ENCODE measurements at places on chromosomes 5 and 9.
A peak's percentile ranks its signal among the peaks of the same experiment; 100 is the strongest.

- no peak for DNase-seq
Observed at GRCh38 chr9:94872083-94872833, 145.8 kb downstream of the AOPEP start.

DNA sequence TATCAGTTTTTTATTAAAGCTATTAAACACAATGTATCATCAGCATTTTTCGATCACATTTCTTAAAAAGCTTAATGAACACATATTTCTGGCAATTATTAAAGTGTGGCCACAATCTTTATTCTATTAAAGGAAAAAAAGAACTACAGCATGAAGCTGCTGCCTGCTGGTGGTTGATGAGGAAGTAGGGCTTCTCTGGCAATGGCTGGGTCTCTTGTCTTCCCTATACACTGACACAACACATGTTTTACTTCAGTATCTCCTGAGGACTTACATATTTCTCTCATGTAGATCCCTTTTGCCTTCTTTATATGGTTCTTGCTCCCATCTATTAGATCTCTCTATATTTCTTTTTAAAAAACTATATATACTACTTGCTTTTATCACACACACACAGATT is 590.7 kb downstream of the RAB3C start:
- no peak for DNase-seq

GRCh38 chr5:11619339-11620024 is 284.8 kb downstream of the CTNND2 start:
- no peak for DNase-seq

GRCh38 chr5:149778303-149779123 is 48.4 kb downstream of the PPARGC1B start:
- DNase-seq: no peak

- no peak for DNase-seq
Observed at GRCh38 chr5:133145436-133146170, 93.8 kb downstream of the HSPA4 start.

DNA sequence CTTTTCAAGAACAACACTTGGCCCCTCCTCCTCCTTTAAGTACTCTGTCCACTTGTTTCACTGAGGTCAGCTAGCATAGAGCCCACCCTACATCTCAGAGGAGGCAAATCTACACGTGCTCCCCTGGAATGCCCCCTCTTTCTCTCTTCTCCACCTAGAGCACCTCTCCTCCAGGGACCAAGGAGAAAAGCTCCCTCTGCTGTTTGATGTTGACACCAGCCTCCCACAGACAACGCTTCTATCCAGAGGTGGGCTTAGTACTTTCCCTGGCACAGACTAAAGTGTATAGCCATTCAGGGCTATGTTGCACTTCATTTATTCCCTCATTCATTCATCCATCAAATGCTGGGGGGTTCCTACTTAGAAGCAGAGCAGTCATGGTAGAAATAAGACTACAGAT is 68.2 kb upstream of the TAF1L start:
- no peak for DNase-seq

- DNase-seq: no peak
Observed at GRCh38 chr9:134359493-134360179, 33.4 kb downstream of the RXRA start.

DNA sequence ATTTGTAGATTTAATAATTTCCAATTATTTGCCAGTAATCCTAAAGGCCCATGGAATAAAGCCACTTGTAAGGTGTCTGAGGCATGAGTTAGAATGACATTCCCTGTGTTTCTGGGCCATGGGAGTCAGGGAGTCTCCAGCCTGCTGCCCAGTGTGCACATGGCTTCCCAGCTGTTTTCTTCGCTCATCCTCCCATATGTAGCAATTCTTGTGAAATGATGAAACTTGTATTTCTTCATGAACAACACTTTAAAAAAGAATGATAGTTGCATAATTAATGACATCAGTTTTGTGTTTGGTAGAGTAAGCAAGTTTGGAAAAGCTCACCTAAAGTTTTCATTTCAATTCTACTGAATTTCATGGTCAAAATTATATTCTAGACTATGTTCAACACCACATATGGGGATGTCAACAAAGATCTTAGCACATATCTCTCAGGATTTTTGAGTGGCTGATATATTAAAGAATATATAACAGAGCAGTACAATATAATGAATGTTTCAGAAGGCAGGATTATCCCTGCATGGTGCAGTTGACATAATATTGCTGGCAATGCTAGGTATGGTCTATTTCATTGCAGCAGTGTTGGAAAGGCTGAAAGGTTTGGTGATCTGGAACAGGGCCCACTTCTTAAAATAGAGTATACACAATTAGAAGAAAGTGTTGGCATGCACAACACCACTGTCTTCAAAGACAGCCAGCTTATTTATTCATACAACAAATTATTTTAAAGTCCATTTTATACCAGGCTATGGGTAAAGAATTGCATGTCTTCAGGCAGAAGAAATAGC is 44.7 kb downstream of the GRIN3A start:
- DNase-seq: no peak

DNA sequence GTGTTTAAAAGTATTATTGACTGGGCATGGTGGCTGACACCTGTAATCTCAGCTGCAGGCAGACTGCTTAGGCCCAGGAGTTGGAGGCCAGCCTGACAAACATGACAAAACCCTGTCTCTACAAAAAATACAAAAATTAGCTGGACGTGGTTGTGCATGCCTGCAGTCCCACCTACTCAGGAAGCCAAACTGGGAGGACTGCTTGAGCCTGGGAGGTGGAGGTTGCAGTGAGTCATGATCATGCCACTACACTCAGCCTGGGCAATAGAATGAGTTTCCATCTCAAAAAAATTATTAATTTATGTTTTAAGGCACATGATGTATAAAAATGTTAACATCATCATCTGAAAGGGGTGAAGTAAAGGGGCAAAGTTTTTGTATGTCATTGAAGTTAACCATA is 49.7 kb upstream of the FNIP1 start:
- no peak for DNase-seq

- no peak for DNase-seq
Observed at GRCh38 chr9:8622871-8623270, 823.3 kb upstream of the DMAC1 start.

GRCh38 chr9:133672503-133673257 is 36.5 kb downstream of the DBH start:
- no peak for DNase-seq

GRCh38 chr5:132692632-132692967 is 18.8 kb downstream of the IL4 start:
- no peak for DNase-seq

DNA sequence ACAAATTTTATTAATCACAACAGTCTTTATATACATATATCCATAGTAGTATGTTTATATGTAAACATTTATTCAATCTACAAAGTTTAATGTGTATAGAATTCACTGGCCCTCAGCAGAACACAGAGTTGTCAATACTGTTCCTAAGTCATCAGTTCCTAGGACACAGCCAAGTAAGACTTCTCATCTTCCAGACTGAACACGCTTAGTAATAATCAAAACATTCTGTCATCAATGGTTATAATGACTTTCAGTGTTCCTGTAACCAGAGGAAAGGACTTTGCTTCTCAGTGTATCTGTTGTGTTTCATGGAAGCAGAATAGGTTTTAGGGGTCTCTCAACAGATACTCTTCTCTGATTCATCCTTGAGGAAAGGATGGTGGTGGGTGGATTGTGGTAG is 82.2 kb downstream of the SMIM23 start:
- DNase-seq: no peak

- DNase-seq: peak; percentile 45
Observed at GRCh38 chr5:8012131-8012977, 143.4 kb downstream of the MTRR start.

DNA sequence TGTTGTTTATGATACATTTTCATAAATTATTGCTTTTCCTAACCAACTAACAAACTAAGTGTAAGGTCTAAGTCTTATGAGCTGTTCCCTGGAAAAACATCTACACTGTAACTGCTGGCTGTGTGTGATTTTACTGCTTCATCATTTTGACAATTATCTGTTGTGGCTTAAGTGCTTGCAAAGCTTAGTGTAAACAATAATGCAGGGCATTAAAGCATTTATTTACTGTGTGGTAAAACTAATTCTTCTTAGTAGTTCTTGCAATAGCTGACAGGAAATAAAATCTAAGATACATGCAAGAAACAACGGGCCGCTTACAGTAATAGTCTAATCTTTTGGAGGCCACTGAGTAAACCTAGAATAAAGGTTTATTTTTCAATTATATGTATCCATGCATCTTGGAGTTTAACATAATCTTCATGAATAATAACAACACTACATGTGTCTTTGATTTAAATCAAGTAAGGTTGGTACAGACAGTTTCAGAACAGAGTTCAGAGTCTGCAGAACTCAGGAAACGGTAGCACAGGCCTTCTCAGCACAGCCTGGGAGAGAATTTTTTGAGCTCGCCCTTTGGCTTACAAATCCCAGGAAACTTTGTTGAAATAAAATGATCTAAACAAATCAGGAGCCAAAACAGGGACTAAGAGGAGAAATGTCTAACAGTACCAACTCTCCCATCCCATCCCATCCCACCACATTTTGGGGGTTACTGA is 473.1 kb downstream of the NR2F1-AS1 start:
- no peak for DNase-seq

DNA sequence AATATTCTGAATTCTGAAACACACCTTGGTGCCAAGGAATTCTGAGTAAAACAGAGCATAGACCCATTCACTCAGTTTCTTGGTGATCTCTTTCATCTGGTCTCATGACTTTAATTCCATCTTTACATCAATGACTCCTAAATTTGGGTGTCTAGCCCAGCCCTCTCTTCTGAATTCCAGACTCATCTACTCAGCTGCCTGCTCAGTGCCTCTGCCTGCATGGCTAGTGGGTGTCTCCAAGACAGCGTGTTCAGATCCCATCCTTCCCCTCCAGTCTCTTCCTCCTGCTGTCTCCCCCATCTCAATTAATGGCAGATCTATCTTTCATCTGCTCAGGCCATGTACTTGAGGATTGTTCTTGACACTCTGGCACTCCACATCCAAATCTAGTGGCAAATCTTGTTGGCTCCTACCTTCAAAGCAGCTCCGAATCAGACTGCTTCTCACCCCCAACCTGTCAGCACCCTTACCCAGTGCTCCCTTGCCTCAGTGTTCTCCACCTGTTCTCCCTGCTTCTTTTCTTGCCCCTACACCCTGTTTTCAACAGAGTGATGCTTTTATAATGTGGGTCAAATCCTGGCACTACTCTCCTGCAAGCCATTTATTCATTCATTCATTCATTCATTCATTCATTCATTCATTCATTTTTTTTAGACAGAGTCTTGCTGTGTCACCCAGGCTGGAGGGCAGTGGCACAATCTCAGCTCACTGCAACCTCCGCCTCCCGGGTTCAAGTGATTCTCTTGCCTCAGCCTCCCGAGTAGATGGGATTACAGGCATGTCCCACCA is 5.3 kb downstream of the CAVIN4 start:
- DNase-seq: no peak

DNA sequence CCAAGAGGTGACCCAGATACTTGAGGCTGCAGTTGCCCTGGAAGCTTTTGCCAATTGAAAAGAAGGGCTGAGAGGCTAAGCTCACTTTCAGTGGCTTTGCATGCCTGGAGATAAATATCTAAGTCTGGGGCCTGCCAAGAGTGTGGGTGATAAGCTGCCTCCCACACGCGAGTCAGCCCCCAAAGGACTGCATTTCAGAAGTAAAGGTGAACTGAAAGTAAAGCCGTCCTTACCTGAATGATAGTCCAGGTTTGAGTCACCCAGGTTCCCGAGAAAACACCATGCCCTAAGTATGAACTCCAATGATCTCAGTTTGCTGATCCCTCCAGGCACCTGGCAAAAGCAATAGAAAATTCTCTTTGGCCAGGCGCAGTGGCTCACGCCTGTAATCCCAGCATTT is 22.5 kb upstream of the N4BP3 start:
- no peak for DNase-seq

DNA sequence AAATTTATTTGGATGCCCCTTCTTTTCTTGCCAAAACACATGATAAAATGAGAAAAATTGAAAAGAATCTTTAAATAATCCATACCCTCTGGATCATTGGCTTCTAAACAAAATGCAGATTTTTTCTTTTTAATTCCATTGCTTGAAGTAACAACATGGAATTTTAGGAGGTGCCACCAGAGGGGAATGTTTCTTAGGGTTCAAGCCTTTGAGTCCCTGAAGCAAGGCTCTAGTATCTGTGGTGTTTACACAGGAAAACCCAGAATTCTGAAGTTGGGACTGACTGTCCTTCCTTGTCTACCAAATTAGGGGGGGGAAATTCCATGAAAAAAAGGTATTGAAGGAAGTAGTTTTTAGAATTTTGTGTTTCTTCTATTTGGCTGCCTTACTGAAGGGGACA is 69.4 kb downstream of the LMNB1 start:
- DNase-seq: peak; percentile 30

GRCh38 chr5:175015028-175015685 is 290.8 kb downstream of the MSX2 start:
- no peak for DNase-seq

DNA sequence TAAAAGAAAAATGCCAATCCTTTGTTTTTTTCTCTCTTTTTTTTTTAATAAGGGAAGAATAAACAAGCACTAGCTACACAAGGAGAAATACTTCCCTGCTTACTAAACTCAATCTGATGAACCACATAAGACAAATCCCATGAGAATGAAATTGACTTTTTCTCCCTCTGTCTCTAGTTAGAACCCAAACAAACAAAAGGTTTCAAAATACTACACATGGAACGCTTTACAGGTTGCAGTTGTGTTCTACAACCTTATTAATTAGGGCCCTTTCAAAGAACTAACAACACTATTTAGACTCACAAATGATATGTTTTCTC is 124.5 kb downstream of the PDE4D start:
- no peak for DNase-seq

GRCh38 chr5:127340606-127341005 is 50.0 kb downstream of the MEGF10 start:
- DNase-seq: no peak

DNA sequence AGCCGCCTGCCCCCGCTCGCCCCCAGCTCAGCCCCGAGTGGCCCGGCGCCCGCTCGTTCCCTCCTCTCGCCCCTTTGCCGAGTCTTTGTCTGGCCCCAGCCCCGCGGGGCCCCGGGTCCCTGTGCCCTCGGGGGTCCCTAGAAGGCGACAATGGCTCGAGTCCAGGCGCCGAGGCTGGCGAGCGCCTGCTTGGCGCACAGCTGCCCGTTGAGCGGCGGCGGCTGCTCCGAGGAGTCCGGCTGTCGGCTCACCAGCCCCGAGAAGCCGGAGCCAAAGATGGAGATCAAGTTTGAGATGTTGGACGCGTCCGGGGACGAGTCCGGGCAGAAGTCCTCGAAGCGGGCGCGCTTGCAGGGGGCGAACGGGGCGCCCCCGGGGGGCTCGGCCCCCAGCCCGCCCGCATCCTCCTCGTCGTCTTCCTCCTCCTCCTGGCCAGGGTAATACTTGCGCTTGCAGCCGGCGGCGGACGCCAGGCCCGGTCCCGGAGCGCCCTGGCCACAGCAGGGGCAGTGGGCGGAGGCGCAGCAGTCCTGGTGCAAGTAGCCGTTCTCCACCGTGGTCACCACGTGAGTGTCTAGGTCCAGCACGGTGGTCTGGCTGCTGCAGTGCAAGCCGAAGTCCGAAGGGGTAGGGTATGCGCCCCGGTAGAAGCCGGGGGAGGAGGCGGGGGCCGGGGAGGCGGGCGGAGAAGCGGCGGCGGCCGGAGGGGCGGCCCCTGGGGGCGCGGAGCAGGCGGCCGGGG is 1.2 kb downstream of the IER5L start:
- DNase-seq: no peak
